CD4-positive, alpha-beta T cell (primary cell): ENCODE measurements at places on chromosomes 3 and 15. TPM values are rescaled to one million over a fixed set of nuclear protein-coding genes. Genes with fewer than 3 reads are reported as not detected.

CCR5 gene
- total RNA-seq, result 1.1 TPM

DNA sequence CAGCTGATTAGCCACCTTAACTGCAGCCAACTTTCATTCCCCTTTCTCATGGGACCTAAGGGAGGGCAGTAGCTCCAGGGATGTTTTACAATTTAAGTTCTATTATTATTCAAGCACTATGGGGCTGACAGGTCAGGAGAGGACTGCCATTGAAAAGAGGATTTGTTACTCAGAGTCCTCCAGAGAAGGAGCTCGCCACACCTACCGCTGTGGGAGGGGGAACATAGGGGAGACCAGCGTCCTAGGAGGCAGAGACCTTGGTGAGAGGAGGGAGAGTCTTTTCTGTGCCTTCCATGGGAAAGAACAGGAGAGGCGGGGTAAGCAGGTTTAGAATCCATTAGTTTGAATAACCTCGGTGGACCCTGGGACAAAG is 14.4 kb downstream of the ATP10A start:
- no peak for DNase-seq

GRCh38 chr3:115401851-115402501 is 221.3 kb upstream of the GAP43 start:
- DNase-seq, result no peak

ILDR1 gene
- total RNA-seq, result not detected

DPPA2 gene
- not detected for total RNA-seq
